ENCODE measurements at places on chromosomes 7 and 10.

GRCh38 chr7:150665089-150665748, 20.3 kb upstream of the GIMAP2 start:
- no peak for DNase-seq

DNA sequence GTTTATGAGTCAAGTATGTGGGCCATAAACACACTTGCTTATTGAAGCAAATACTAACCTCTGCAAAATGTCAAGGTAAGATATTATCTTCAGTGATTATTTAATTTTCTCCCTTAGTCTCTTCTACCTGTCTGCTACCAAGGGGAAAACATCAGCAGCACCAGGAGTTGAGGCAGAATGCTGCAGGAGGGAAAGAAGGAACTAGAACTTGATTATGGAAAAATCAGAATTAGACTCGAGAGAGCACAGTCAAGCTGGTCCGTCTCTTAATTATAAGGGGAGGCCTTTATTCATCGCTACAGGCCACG, 4.9 kb upstream of the ZFYVE27 start:
- no peak for DNase-seq

DNA sequence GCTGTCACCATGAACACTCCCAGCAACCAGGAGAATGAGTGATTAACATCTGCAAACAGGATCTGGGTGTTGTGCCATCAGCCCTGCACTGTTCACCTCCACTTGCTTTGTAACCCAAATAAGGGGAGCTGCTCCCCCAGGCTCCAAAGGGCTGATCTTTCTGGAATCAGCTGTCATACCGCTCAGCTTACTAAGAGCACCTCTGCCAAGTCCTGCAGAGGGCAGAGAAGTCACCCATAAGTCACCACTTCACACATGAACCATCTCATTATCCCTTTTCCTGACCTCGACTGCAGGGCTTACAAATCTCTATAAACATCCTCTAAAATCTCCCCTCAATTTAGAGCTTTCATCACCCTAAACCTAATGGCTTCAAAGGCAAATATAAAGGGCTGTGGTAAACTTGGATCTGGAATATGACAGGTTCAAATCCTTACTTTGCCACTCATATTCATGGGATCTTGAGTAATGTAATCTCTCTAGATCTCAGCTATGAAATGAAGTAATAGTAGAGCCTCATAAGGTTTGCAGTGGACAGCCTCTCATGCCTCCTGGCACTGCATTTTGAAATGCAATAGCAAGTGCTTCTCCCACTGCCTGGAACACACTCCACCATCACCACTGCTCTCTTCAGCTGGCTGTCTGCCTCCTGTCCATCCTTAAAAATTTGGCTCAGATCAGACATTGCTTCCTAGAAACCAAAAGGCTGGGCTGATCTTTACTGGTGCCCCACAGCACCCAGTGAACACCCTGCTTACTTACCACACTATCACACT, 38.8 kb downstream of the ERLIN1 start:
- no peak for DNase-seq

- DNase-seq = no peak
These were observed 8.5 kb downstream of the TPST1 start for GRCh38 chr7:66213637-66214036.

GRCh38 chr7:76069238-76069638, 21.3 kb downstream of the MDH2 start:
- no peak for DNase-seq

- no peak for DNase-seq
These were observed 567.4 kb downstream of the INHBA start for GRCh38 chr7:41135511-41135910.

DNA sequence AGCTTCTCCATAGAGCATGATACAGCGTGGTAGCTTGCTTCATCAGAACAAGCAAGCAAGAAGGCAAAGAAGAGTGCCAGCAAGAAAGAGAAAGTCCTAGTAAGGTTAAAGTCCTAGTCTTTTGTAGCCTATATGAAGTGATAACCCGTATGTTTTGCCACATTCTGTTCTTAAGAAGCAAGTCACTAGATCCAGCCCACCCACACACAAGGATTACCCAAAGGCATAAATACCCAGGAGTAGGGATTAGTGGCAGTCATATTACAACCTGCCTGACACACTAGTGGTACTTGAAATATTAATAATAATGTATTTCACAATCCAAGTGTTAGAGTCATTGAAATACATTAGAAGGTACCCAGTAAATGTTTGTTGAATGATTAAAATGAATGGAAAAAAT, 285.5 kb downstream of the HPSE2 start:
- DNase-seq = no peak
